ENCODE measurements at places on chromosomes 16 and 17. TPM values are rescaled to one million over a fixed set of nuclear protein-coding genes. Genes with fewer than 3 reads are reported as not detected.

TOX3 gene
- total RNA-seq: not detected

CALB2 gene
- 14.4 TPM for total RNA-seq

NPIPB2 gene
- 5.5 TPM for total RNA-seq

ANKFN1 gene
- not detected for total RNA-seq

CBX8 gene
- 9.4 TPM for total RNA-seq

TMEM235 gene
- not detected for total RNA-seq

CA5A gene
- total RNA-seq: not detected

HBQ1 gene
- total RNA-seq: not detected

FUS gene
- total RNA-seq: 45.3 TPM

MEOX1 gene
- total RNA-seq: 6.6 TPM

DLX3 gene
- not detected for total RNA-seq

RPL38 gene
- 339 TPM for total RNA-seq

IL17C gene
- total RNA-seq: not detected

KRT33A gene
- not detected for total RNA-seq

DHODH gene
- 4.7 TPM for total RNA-seq

KRTAP16-1 gene
- not detected for total RNA-seq

ACSM5 gene
- total RNA-seq: not detected

PRSS27 gene
- 0.57 TPM for total RNA-seq

CACNG1 gene
- not detected for total RNA-seq

SLC13A2 gene
- total RNA-seq: not detected
